ENCODE measurements at places on chromosomes 2 and 18.

- no peak for DNase-seq
Observed at GRCh38 chr2:206435742-206436141, 7.6 kb upstream of the ADAM23 start.

DNA sequence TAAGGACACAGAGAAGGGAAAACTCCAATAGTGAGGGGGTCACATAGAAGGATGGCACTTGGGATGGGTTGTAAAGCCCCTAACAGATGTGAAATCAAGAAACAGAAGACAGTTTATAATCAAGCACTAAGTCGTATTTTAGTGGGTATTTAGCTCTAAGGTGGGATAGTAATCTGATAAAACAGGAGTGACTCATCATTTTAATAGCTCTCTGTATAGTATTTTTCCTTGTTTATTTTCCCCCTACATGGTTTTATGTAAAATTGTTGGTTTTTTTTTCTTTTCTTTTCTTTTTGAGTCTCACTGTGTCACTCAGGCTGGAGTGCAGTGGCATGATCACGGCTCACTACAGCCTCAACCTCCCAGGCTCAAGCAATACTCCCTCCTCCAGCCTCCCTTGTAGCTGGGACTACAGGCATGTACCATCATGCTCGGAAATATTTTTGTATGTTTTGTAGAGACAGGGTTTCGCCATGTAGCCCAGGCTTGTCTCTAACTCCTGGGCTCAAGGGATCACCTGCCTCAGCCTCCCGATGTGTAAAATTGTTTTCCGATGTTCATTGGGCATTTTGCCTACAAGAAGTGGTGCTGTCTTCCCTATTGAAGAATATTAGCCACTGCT lies 142.6 kb upstream of the SERPINE2 start:
- no peak for DNase-seq

DNA sequence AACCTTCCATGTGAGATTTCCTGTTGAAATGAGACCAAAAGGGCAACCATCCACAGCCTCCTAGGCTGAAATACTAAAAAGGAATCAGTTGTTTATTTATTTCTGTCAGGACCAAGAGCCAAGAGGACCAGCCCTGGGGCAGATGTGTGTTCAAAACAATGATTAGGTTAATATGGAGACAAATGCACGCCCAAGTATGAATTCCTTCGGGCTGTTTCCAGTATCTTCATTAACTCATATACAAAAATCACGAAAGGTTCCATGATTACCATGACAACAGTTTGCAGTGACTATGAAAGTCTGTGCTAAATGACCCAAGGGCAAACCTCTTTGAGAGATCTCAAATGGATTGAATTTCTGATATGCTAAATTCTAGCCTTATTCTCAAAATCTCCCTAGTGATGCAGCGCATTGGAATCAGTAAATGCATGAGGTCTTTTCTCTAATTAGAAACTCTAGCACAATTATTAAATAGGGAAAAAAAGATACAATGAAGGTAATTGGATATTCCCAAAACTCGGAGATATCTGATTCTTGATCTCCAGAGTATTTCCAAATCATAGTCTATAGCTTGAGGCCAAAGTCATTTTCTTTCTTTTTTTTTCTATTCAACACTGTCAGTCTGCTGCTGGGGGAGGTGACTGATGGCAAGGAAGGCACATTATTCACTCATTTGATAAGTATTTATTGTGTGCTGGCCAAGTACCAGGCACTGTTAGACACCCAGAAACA lies 35.6 kb downstream of the VIT start:
- peak; percentile 4 for DNase-seq

DNA sequence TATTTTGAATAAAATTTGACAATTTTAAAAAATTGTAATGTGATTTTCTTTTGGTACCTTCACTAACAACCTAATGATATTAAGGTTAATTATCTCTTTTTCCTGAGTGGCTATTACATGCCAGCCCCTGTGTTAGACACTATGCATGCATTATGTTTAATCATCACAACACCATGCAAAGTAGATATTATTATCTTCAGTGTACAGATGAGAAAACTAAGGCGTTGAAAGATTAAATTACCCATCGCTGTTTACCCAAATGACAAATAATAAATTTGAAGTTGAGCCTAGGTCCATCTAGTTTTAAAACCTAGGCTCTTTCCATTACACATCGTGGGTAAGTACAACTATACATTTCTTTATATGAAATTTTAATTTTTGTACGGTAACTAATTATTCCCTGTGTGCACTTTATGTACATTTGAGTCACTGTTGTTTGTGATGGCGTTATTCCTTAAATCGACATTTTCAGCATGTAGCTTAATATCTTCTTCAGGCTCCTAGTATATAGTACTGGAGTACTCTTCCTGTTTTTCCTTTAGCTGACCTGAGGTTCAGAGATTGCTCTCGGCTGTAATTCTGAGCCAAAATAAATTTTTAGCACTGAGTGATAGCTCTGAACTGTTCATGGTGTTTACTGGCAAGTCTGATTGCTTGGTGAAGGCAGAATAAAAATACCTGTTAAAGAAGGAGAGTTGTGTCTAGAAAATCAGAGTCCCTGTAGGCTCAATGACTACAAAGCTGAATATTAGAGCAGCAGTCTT lies 13.9 kb upstream of the MBD2 start:
- DNase-seq: no peak

DNA sequence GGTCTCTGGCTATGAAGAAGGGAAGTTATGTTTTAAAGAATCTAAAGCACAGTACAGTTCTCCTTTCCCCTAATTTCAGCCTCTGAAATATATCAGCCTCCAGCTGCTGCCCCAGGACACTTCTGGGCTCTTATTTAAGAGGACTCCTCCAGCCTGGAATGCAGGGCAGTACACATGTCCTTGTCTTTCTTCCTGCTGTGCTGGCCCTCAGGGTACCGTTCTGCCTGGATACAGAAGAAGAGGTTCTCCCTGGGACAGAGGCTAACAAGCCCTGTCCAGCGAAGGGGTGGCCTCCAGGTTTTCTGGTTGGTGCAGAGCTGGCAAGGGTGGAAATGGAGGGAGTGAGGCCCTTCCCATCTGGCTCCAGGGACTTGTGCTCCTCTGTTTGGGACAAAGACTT lies 22.1 kb downstream of the MLPH start:
- DNase-seq: no peak

- DNase-seq: no peak
Observed at GRCh38 chr18:63617049-63617914, 26.8 kb downstream of the SERPINB4 start.

GRCh38 chr2:64008434-64009009 lies 10.7 kb downstream of the VPS54 start:
- no peak for DNase-seq
